ENCODE measurements at places on chromosomes 5 and 9.
A peak's percentile ranks its signal among the peaks of the same experiment; 100 is the strongest.

DNA sequence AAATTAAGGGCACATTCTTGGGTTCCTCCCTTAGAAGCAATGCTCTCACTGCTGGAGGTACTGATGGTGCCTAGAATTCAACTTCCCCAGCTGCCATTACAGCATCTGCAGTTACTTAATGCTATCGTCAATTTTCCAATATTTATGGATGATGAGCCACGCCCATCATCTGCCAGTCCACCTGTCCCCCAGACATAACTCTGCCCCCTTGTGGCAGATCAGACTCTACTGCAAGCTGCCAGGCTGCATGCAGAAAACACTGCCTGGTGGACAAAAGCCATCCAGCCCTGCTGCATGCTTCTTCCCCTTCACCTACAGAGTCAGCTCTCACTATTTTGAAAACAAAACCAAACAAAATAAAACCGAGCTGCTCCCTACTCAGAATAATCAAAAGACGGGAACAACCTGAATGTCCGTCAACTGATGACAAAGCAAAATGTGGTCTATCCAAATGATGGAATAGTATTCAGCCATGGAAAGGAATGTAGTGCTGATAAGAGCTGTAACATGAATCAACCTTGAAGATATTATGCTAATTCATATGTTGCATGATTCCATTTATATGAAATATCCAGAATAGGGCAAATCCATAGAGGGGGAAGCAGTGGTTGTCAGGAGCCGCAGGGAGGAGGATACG lies 66.4 kb downstream of the RETREG1 start:
- no peak for DNase-seq

DNA sequence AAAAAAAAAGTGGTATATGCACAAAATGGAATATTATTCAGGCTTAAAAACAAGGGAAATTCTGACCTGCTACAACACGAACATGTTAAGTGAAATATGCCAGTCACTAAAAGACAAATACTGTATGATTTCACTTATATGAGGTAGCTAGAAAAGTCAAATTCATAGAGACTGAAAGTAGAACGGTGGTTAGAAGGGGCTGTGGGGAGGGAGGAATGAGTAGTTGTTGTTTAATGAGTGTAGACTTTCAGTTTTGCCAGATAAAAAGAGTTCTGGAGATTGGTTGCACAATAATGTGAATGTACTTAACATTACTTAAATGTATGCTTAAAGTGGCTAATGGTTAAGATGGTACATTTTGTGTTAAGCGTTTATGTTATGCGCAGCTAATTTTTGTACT lies 79.5 kb upstream of the IL12B start:
- no peak for DNase-seq

DNA sequence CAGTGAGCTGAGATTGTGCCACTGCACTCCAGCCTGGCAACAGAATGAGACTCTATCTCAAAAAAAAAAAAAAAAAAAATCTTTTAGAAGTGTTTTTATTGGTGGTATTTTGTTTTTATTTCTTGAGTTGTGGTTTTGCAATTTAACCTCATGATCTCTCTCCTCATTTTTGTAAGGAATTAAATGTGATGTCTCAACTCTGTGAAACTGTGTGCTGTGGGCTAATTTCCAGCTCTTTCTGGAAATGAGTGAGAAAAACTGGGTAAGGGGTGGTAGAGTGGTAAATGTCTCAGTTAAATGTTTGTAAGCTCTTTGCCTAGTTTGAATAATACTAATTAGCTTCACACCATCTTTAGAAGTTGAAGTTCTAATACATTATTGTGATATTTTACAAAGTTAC lies 29.0 kb downstream of the ACO1 start:
- DNase-seq: peak; percentile 10

- no peak for DNase-seq
Measured at GRCh38 chr9:20030221-20030620, 241.4 kb upstream of the SLC24A2 start.

DNA sequence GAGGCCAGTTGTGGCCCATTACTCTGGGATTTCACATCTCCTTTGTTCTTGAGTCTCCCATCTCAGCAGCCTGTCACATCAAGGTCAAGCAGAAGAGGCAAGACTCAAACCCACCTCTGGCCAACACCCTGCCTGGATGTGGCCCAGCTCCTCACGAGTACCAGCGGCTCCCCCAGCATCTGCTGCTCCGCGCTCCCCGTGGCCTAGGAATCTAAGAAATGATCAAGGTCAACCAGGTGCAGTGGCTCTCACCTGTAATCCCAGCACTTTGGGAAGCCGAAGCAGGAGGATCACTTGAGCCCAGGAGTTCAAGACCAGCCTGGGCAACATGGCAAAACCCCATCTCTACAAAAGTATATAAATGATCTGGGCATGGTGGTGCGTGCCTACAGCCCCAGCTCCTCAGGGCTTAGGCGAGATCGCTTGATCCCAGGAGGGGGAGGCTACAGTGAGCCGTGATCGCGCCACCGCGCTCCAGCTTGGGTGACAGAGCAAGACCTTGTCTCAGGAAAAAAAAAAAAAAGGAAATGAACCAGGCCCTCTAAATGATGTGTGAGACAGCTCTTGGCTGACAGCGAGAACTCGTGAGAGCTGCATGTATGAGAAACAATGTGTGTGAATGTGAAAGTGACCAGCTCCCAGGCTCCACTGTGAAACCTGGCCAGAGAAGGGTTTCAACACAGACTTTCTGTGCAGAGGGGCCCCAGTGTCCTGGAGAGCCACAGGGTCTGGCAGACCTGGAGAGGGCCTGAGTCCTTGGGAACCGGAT lies 61.6 kb upstream of the ANGPTL2 start:
- DNase-seq: no peak

GRCh38 chr9:101457003-101457402 lies 21.4 kb upstream of the ALDOB start:
- no peak for DNase-seq

- no peak for DNase-seq
Measured at GRCh38 chr9:72882117-72882775, 70.6 kb downstream of the ALDH1A1 start.

DNA sequence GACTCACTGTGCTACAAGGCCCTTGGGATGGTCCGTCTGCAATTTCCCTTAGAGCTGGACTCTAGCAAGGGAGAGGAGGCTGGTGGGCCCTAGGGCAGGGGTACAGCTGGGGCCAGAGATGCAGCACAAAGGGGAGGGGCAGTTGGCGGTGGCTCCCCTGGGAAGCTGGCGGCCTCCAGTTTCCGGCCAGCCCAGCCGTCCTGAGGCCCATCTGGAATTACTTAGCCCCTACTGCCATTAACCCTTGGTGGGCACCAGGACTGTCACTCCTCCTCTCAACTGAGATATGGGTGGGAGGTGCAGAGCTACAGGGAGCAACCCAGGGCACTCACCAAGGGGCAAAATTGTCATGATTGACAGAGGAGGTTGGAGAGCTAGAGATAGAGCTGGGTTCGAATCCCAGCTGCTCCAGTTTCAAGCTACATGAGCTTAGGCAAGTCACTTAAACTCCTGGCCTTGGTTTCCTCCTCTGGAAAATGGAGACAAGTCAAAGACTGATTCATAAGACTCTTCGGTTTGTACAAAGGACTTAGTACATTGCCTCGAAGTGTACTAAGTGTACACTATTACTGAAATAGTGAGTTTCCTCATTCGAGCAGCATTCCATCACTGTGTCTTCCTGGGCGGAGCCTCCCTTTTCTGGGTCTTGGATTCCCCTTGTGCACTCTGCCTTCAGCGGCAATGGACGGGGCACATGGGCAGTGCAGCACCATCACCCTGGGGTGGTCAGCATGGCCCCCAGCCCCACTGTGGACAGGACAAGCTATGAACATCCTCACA lies 2.7 kb upstream of the PDGFRB start:
- no peak for DNase-seq

- DNase-seq: no peak
Measured at GRCh38 chr5:98630621-98631020, 142.8 kb upstream of the RGMB start.

DNA sequence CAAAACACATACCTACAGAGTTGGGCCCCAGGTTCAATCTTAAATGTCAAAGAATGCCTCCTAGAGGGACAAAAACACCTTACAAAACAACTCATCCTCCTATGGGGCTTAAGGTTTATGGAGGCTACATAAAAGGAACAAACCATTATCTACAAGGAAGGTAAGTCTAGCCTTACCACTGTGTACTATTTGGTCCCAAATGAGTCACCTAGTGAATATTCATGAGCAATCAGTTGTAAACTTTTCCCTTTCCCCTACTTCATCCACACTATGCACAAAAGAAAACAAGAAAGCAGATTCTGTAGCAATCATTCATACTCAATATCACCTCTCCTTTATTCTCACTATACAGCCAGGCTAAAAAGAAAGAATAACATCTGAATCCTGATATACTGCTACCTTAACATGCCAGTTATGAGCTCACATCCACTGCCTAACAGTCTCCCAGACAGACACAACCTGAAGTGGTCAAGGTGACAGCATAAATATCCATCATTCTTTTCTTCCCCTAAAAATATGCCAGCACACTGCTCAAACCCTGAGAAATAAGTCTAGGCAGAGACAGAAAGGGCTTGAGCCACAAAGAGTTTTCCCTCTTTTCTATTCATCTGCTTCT lies 6.2 kb downstream of the OXCT1 start:
- DNase-seq: no peak

GRCh38 chr5:170497311-170498038 lies 6.3 kb upstream of the KCNIP1 start:
- DNase-seq: no peak

DNA sequence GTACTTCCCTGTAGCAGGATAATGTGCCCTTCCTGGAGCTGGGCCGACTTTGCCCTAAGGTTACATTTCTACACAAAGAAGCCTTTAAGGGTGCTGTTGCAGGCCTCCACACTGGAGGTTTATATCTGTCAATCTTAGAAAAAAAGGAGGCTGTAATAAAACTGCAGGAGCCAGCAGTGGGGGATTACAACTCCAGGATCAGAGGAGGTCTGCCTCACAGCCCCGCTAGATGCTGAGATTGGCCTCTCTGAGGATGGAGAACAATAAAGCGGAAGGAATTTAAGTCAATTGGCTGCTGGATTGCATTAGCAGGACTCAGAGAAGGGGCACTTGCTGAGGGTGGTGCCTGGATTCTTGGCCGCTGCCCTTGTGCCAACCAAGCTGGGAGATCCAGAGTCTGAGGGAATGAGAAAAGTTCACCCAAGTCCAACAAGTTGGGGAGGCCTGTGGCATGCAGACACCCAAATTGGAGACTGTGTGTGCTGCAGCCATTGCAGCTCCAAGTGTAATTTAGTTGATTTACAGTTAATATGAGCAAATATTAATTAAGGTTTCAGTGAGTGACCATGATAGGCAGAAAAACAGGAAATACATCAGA lies 99.0 kb upstream of the SSBP2 start:
- DNase-seq: no peak

DNA sequence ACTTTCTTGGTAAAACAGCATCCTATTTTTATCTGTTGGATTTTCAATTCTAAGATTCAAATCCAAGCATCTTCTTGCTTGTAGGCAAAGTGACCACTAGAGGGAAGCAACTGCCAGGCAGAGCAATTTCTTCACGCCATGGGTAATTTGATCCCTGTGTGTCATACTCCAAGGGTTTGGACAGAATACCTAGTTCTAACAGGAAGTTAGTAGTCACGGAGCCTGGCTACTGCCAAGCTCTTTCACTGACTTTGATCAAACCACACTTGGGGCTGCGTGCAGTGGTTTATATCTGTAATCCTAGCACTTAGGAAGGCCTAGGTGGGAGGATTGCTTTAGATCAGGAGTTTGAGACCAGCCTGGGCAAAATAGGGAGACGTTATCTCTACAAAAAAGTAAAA lies 473.6 kb upstream of the TNC start:
- DNase-seq: peak; percentile 99

- no peak for DNase-seq
Measured at GRCh38 chr5:72301557-72301956, 18.5 kb downstream of the MRPS27 start.

GRCh38 chr9:106218427-106218826 lies 524.1 kb downstream of the TMEM38B start:
- no peak for DNase-seq

DNA sequence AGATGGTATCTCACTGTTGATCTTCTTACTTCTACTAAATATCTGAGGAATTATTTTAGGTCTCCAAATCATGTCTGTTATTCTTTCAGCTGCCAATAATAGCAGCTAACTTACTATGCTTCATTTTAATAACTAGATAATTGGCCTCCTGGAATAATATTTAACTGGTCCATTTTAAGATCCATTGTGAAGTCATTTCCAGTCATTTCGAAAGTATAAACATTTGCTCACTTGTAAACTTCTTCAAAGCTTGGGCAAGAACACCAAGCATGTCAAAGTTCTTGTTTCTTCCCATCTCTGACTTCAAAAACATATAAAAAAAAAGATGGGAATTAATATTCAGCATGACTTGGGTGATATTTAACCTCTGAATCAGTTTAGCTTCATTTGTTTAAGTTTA lies 61.4 kb upstream of the MRPS30 start:
- DNase-seq: no peak

DNA sequence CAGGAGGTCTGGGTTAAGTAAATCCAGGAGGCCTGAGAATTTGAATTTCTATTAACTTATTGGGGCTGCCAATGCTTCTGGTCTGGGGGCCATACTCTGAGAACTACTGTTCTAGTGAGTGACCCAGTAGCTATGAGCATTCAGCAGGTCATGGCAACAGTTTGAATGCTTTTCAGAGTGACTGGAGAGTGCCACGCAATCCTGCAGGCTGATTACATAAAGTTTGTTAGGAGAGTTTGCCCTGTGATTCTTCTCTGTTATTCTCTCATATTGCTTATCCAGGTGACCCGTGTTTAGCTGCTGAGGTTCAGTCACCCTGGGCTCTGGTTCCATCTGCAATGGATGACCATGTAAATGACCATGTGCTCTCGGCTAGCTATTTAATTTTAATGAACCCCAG lies 22.2 kb upstream of the TMED7 start:
- DNase-seq: no peak

DNA sequence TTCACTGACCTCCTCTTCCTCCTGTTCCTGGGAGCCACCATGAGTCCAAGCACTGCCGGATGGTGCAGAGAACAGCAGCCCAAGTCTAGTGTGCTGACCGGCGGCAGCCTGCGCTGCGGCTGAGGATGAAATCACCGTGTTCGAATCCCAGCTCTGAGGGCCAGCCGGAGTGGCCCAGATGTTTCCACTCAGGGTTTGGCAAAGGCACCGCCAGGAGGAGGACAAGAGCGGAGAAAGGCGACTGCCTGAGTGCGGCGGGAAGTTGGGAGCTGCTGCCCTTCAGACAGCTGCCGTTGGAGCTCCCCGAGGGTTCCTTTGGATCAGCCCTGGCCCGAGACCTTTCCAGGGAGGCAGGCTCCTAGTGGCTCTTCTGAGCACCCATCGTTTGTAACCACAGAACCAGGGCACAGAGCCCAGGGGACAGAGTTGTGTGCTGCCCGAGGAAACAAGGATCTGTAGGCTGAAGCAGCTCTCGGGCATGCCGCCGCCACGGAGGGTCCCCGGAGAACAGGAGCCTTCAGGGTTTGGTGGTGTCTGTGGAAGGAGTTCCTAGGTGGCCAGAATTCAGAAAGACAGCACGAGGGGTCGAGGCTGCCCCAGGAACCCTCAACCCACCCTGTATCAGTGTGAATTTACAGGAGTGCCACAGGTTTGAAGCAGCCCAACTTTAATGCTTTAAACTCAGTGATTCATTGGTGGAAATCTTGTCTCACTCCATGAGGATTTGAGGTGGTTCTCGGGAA lies 115.6 kb upstream of the COL5A1 start:
- no peak for DNase-seq
